ENCODE measurements at places on chromosomes 16 and 17. TPM values are rescaled to one million over a fixed set of nuclear protein-coding genes. Genes with fewer than 3 reads are reported as not detected.

- no peak for DNase-seq
Observed at GRCh38 chr16:1647856-1648255, 30.2 kb upstream of the JPT2 start.

AANAT gene
- total RNA-seq, result not detected

DNA sequence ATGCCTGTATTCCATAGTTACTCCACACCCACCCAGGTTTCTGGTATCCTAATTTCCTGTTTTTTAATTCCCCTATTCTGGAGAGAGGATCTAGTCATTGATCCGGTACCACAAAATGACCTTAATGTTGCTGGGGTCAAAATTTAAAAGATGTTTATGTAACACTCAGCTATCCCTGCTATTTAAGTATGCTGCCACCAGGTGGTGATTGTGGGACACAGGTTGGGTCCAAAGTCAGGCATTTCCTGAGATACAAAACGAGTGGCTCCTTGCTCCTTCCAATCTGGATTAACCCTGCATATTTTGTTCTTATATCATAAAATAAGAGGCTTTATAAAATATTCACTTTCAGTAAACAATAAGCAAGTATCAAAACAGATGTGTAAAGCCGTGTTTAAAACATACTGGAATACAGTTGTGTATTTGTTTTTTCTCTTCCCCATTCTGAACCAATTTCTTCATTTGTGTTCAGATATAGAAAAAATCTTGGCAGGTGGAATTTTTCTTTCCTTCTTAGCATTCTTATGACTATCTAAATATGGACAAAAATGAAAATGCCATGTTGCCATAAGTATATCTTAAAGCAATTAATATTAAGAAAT is 16.3 kb downstream of the HS3ST4 start:
- DNase-seq, result no peak

- no peak for DNase-seq
Observed at GRCh38 chr17:69608141-69608540, 193.6 kb downstream of the MAP2K6 start.

DNA sequence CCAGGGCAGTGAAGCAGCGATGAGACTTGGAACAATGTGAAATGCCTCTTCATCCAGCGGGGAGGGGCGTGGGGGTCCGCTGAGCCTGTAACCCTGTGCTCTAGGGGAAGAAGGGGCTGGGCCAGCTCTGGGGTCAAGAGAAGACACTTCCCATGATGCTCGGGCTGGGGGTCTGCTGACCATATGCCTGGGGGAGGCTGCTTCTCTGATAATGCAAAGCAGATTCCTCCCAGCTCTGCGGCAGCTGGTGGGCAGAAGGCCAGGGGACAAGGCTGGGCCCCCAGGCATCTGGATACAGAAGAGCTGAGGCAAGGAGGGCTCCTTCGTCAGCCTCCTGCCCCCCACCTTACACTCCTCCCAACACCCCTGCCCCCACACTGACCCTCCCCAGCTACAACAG is 24.7 kb downstream of the NGFR start:
- DNase-seq, result peak; percentile 32

EPX gene
- total RNA-seq, result not detected

- DNase-seq, result no peak
Observed at GRCh38 chr17:42865638-42866094, 14.7 kb downstream of the AOC3 start.

DNA sequence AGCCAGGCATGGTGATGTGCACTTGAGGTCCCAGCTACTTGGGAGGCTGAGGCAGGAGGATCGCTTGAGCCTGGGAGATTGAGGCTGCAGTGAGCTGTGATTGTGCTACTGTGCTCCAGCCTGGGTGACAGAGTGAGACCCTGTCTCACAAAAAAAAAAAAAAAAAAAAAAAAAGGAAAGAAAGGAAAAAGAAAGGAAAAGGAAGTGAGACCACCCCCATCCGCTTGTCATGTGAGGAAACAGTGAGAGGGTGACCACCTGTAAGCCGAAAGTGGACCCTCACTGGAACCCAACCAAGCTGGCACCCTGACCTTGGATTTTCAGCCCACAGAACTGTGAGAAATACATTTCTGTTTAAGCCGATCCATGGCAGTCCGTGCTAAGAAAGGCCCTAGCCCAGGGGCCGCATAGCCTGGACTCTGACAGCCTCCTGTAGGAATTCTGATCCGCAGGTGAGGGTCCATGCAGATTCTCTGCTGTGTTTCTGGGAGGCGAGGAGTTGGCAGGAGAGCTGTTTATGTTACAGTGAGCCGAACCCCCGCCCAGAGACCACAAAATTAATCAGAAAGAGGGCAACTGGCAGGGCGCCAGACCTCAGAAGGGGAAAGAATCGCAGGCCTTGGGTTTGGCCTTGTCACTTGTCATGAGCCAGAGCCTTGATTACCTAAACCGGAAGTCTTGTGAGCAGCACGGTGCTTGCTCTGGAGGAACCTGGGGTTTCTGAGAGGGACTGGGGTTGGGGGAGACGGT is 945 bp downstream of the SGSH start:
- DNase-seq, result peak; percentile 96

MYH13 gene
- total RNA-seq, result not detected

GRCh38 chr17:44636562-44636961 is 19.7 kb upstream of the MEIOC start:
- peak; percentile 61 for DNase-seq

- peak; percentile 35 for DNase-seq
Observed at GRCh38 chr17:78344666-78345065, 15.2 kb downstream of the SOCS3 start.

GRCh38 chr17:32120141-32120540 is 22.2 kb upstream of the RHOT1 start:
- DNase-seq, result no peak

DNA sequence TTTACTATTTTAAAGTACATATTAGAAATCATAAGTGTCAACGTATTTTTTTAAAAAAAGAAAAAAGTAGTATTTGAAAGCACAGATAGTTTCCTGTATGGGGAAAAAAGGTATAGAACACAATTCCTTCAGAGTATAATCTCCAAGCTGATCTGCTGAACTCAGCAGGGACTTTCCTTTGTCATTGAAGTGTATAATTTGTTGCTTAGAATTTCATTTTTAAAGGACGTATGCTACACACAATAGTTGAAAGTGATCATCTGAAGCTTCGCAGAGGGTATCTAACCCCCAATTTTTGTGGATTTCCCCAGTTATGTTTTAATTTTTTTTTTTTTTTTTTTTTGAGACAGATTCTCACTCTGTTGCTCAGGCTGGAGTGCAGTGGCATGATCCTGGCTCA is 20.2 kb upstream of the MAPT start:
- no peak for DNase-seq

MYOCD gene
- total RNA-seq, result under 0.01 TPM

Measured in osteoblast (primary cell).